IPS-NIHi11 (cell line): ENCODE measurements at places on chromosomes 1 and 21.

DNA sequence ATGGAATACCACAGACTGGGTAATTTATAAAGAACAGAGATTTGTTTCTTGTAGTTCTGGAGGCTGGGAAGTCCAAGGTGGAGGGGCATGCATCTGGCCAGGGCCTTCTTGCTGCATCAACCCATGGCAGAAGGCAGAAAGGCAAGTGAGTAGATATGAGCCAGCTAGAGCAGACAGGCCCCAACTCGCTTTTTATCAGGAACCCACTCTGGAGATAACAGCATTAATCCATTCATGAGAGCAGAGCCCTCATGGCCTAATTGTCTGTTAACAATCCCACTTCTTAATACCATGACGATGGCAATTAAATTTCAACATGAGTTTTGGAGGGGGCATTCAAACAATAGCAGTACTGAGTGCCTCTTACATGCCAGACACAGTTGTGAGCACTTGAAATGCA lies 87.2 kb upstream of the SOX13 start:
- no peak for DNase-seq

GRCh38 chr1:202662081-202662480 lies 48.2 kb downstream of the SYT2 start:
- DNase-seq = no peak

- no peak for DNase-seq
Measured at GRCh38 chr1:94501935-94502334, 39.6 kb downstream of the F3 start.

- DNase-seq = no peak
Measured at GRCh38 chr1:30604801-30605440, 118.5 kb downstream of the MATN1 start.

DNA sequence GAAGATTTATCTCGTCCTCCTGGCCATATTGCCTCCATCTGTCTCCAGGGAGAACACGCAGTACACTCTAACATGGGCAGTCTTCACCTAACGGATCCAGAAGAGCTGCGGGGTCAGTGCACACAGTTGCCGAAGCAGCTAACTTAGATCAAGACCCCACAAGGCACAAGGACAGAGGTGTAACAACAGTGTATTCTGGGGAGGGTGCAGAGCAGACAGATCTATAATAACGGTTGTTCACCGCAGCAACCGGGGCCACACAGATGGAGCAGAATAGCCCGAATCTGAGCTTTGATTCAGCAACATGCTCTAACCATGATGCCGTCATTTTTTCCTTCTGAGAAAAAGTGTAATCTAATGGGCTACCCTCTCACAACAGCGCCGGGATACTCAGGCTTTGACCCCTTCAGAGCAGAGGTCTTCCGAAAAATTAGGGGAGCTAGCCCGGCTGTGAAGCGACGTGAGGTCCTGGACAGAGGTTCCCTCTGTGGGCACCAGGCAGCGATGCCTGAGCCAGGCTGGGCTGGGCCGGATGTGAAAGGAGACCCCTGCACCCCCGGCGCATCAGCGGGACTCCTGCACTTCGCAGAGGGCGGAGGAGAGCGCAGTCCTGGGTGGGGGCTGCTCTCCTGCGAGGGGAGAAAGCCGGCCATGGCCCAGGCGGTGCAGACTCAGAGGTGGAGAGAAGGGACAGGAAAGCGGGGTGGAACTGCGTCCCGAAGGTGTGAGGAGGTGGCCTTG lies 57.5 kb downstream of the BCL9 start:
- DNase-seq = no peak

DNA sequence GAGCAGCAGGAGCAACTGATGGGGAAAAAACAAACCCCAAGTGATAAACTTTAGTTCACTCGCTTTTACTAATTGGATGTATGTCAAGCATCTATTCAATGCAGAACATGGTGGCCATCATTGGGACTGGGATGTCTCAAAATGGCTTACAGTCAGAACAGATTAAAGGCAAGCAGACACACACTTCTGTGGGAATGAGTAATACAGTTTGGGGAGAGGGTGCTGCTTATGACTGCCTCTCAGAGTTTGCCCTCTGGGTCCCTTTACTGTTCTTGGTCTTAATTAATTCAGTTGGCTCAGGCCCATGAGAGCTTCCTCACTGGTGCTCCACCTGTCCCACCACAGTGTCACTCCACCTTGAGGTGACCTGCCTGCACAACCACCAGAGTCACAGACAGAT lies 119.5 kb downstream of the TBX19 start:
- DNase-seq = no peak

GRCh38 chr1:18996548-18997177 lies 40.2 kb upstream of the IFFO2 start:
- DNase-seq = no peak

- no peak for DNase-seq
Measured at GRCh38 chr1:13826009-13826408, 126.0 kb downstream of the PRDM2 start.

GRCh38 chr1:3015744-3016143 lies 5.5 kb upstream of the ACTRT2 start:
- no peak for DNase-seq

DNA sequence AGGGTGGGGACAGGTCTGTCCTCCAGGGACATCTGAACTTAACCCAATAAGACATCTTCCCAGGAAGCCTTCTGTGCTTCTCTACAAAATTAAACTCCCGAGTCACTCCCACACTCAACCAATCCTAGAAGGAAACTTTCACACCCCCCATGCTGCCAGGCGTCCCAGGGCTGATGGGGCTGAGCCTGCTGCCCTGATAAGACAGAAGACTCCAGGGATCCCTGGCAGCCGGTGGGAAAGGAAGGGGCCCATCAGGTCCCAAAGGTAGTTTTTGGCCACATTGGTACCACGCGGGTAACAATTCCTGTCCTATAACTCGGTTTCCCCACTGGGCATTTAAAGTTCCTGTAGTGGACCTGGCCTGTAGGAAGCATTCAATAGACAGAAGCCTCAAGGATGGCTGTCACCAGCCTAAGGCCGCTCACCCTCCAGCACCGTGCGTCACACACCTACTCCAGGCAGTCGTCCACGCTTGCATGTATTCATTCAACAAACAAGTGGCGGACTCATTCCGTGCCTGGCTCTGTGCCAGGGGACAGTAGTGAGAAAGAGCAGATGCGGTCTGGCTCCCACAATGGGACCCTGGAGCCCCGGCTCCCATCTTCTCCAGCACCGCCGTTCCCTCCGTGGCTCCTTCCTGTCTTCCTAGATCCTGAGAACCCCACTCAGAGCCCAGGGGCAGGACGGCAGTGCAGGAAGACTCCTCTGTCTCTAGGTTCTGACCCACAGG lies 465.2 kb downstream of the NPHP4 start:
- no peak for DNase-seq

GRCh38 chr1:37399205-37399604 lies 75.2 kb upstream of the ZC3H12A start:
- DNase-seq = no peak

- no peak for DNase-seq
Measured at GRCh38 chr1:156836041-156836654, 19.5 kb upstream of the SH2D2A start.

GRCh38 chr1:230109895-230110667 lies 43.0 kb downstream of the GALNT2 start:
- no peak for DNase-seq

DNA sequence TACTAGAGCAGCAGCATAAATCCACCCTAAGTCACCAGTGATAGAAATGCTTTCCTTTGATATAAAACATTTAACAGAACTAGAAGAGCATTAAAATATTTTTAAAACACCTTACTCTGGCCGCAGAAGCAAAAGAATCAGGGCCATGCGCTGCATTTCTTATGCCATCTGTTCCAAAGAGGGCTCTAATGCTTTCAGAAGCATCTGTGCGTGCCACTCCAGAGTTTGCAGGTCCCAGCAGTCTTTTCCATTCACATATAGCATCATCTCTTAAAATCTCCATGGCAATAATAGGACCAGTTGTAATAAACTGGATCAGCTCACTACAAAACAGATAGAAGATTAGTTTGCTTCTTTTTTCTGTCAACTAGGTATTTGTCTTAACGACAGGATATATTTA lies 69.2 kb downstream of the NME7 start:
- no peak for DNase-seq
